ENCODE measurements at places on chromosomes 2 and 18.
A peak's percentile ranks its signal among the peaks of the same experiment; 100 is the strongest.

DNA sequence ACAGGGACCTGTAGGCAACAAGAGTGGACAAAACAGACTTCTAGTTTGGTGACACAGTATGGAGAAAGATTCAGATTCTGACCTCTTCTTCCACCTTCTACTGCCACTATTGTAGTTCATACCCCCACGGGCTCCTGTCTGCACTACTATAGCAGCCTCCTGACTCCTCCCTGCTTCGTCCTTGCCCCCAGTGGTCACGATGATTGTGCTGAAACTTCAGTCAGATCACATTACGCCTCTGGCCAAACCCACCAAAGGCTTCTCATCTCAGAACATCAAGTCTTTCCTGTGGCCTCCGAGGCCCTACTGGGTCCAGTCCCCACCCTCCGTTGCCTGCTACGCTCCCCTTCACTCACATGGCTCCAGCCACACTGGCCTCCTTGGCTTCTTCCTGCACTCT lies 147.6 kb downstream of the CYP26B1 start:
- no peak for DNase-seq

DNA sequence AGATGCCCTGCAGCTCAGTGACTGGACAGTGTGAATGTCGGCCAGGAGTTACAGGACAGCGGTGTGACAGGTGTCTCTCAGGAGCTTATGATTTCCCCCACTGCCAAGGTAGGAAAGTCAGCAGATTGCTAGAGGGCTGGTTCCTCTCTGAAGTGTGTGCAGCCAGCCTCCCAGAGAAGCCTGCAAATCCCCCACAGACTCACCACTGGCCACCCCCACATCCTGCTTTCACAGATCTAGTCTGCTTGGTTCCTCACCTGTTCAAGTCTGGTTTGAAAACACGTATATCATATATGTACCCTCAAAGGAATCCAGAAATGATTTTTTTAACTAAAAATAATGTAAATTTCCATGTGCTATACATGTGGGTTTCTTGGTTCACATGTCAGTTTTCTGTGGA lies 121.1 kb downstream of the LAMA3 start:
- no peak for DNase-seq

GRCh38 chr2:38098421-38099098 lies 22.6 kb upstream of the CYP1B1 start:
- no peak for DNase-seq

GRCh38 chr2:121595012-121595891 lies 54.0 kb downstream of the CLASP1 start:
- no peak for DNase-seq

DNA sequence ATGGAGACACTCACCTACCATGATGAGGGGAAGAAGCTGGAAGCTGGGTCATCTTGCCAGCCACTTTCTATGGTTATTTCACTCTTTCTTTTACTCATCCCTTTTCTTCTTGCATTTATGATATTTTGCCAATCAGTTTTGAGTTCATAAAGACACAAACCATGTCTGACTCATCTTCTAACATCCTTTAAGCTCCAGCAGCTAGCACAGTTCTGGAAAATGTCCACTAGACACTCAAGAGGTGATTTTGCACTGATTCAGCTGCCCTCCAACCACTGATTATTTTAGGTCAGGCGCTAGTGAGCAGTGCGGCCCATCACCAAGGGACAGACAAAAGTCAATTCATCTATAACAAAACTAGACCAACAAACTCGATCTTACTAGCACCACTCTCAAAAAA lies 537.1 kb upstream of the ID2 start:
- peak; percentile 95 for DNase-seq

GRCh38 chr2:101151146-101151858 lies at the start of gene TBC1D8:
TSS of gene TBC1D8 (minus strand) at chr2:101151382. CDS start at chr2:101151253, 129 bp downstream.
- peak; percentile 68 for DNase-seq

DNA sequence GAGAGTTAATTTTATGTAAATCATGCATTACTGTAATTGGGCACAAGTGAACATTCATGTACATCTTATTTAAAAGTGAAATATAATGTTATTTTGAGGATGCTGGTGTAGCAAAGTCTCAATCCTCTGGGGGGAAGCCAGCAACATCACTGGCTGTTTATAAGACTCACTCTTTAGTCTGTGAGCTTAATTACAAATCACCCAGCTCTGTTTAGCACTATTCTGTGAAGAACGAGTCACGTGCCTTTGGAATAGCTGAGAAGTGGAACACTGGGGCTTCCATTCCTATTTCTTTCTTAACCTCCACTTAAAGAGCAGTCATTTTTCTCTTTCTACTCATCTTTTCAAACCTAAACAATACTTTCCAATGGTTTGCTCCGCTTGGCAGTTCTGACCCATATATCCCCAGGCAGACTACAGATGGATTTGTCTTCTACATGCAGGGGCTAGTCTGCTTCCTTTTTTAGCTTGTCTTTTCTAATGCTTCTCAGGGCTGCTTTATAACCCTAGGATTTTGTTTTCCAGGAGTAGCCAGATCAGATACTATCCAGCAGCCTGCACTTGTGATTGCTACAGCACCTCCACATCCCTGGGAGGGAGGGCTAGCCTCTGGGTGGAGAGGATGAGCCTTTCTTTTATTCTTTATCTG lies 95.3 kb upstream of the CAVIN2 start:
- DNase-seq: peak; percentile 79

GRCh38 chr2:150473767-150474166 lies 13.7 kb downstream of the RND3 start:
- peak; percentile 20 for DNase-seq

DNA sequence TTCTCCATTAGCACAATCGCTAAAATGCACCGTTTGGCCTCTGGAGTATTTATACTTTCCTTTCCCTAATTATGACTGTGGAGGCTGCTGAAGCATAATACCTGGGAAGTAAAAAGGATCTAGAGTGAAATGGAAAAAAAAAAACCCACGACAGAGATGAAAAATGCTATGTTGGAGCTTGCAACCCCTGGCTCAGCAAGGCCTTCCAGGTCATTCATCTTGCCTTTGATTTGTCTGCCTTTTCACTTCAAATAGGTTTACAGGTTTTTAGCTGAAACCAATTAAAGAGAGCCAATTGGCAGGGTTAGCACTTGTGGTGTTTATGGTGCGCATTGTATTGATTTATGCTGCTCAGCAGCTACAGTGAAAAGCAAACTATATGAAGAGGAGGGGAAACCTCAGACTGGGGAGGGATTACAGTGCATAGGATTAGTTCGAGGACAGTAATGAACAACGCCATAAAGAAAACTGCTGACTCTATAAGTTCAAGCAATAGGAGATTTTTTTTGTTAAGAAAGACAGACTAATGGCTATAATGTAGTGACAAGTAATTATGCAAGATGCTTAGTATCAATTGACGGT lies 347.9 kb downstream of the MEIS1 start:
- DNase-seq: no peak

- peak; percentile 85 for DNase-seq
These were observed 10.4 kb downstream of the PELI1 start for GRCh38 chr2:64133828-64134227.

- no peak for DNase-seq
These were observed 125.3 kb upstream of the GPC1 start for GRCh38 chr2:240310201-240310600.

GRCh38 chr2:57205241-57205640 lies 841.4 kb upstream of the VRK2 start:
- DNase-seq: no peak

DNA sequence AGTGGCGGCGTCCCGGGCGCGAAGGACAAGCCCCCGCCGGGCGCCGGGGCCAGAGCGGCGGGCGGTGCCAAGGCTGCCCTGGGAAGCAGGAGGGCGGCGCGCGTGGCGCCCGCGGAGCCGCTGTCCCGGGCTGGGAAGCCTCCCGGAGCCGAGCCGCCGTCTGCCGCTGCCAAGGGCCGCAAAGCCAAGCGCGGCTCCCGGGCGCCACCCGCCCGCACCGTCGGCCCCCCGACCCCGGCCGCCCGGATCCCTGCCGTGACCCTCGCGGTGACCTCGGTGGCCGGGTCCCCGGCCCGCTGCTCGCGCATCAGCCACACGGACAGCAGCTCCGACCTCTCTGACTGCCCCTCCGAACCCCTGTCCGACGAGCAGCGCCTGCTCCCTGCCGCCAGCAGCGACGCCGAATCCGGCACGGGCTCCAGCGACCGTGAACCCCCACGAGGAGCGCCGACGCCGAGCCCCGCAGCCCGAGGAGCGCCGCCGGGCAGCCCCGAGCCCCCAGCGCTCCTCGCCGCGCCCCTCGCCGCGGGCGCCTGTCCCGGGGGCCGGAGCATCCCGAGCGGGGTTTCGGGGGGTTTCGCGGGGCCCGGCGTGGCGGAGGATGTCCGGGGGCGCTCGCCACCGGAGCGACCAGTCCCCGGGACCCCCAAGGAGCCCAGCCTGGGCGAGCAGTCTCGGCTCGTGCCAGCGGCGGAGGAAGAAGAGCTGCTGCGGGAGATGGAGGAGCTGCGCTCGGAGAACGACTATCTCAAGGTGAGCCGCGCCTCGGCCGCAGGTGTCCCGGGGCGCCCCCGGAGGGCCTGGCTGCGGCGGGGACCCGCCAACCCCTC lies 820 bp downstream of the MTCL1 start:
- DNase-seq: no peak

GRCh38 chr2:11540996-11541692 lies 7.3 kb downstream of the GREB1 start:
- DNase-seq: no peak

- no peak for DNase-seq
These were observed at the start of gene ANKRD30B for GRCh38 chr18:14747513-14748474. TSS of gene ANKRD30B (plus strand) at chr18:14748172. CDS start at chr18:14748420, 248 bp downstream.

GRCh38 chr2:58042486-58042970 lies 4.1 kb upstream of the VRK2 start:
- peak; percentile 89 for DNase-seq

- DNase-seq: no peak
These were observed 46.1 kb upstream of the TBC1D8 start for GRCh38 chr2:101197215-101197745.

DNA sequence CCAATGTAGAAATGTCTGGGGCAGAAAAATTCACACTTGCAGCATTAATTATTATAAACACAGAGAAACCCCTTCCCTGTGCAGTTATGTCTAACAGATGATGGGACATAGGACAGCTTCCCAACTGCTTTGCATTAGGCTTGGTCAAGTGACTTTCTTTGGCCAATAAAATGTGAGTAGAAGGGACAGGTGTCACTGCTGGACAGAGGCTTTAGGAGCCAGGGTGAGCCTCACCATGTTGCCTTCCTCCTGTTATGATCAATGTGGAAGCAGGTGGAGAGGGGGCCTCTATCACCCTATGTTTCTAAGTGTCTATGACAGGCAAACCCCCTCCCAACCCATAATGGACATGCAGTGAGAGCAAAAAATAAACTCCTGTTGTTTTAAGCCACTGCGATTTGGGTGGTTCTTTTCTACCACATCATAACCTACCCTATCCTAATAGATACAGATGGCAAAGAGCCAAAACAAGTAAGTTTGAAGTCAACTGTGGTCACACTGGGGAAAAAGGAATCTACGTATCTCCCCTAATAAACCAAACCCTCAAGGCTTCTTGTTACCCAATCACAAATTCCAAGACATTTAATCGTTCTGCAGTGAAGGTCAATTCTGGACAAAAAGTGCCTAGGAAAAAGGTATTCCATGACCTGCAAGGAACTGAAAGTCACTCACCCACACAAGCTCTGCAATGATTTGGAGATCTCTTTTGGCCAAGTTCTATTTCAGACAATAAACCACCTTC lies 28.6 kb upstream of the POU3F3 start:
- DNase-seq: no peak
